ENCODE measurements at places on chromosomes 7 and 10.

DNA sequence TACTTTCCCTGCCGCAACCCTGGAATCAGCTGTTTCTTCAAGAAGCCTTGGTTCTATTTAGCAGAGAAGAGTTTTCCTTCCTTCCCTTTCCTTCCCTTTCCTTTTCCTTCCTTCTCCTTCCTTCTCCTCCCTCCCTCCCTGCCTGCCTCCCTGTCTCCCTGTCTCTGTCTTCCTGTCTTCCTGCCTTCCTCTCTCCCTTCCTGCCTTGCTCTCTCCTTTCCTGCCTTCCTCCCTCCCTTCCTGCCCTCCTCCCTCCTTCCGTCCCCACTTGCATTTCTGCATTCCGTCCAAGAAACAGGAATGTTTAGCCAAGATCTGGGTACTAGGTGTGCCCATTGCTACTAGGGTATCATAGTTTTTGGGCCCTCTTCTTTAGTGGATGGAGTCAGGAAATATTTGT, 21.9 kb downstream of the SND1 start:
- DNase-seq: no peak

DNA sequence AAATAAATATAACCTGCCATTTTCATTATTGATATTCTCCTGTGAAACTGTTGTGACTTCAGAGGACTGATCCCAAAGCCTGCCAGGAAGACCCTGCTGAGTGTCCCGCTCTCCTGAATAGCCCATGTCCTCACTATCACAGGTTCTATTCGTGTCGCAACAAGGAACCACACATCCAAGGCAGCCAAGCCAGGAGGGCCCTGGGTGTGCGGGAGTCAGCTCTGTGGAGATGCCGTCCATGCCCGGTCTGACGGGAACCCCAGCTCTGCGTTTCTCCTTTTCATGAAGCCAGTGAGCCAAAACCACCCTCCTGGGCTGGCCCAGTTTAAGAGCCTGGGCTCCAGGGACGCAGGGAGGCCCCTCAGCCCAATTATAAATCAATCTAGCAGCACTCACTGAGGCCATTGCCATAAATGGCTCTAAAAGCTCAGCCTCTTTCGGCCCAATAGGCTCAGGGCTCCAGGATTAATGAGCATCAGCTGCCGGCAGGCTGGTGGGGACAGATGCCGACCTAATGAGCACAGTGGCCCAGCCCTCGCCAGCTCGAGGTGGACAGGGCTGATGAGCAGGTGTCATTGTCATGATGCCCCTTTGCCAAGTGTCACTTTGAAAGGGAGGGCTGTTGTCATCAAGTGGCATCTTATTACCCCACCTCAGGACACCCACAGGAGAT, 177.9 kb downstream of the PLXNA4 start:
- DNase-seq: no peak

- DNase-seq: no peak
Observed at GRCh38 chr7:141280100-141280499, 206.2 kb downstream of the TMEM178B start.

DNA sequence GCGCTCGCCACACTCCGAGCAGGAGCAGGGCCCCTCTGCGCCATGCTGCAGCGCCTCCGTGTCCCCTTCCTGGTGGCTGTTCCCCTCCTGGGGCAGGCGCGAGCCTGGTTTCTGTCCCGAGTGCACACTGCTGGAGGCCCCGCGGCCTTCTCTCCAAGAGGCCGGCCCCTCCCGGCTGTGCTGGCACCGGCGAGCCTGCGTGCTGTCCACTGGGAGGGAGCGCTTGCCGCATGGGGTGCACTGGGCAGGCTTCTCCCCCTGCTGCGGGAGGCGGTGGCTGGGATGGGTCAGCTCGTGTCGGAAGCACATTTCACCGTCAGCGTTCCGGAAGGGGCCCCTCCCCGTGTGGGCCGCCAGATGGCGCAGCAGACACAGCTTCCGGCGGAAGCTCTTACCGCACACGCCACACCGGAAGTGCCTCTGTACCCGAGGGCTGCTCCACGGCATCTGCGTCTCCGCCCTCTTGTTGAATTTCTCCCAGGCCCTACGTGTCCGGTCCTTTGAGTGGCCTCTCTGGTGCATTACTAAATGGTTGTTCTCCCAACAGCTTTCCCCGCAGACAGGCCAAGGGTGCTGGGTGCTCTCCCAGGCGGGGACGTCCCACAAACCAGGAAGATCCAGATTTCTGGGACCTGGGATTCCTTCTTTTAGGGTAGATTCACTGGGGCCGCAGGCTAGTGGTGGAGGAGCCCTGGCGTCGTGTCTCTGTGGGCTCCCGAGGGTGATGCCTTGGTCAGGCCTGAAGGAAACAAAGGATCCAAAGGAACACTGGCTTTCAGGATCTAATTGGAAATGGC, 18.7 kb downstream of the ZNF786 start:
- DNase-seq: peak; percentile 45

DNA sequence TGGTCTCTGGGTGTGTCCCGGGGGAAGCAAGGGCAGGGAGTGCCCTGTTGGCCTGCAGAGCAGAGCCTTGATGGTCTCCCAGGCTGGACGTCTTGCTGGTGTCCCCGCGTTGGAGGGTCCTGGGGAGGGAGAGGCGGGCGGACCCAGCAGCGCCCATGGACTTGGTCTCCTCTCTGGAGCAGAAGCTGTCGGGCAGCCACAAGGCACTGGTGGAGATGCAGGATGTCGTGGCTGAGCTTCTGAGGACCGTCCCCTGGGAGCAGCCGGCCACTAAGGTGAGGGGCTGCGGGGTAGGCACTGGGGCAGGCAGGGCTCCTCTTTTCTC, 20.9 kb downstream of the TTYH3 start:
- no peak for DNase-seq
